ENCODE measurements at places on chromosomes 13 and 19. TPM values are rescaled to one million over a fixed set of nuclear protein-coding genes. Genes with fewer than 3 reads are reported as not detected.

Gene ZNF471
- total RNA-seq = 1.5 TPM

Gene C1QTNF9
- total RNA-seq = not detected

GRCh38 chr13:40016953-40017660, 361.6 kb downstream of the COG6 start:
- H3K27me3 ChIP-seq = no peaks in the 10 kb centered on the region
- peaks cover 7% of the 10 kb centered on the region for H3K4me1 ChIP-seq
- peak overlapping the region; percentile 9 for H3K27ac ChIP-seq
- no peak for DNase-seq
- H3K36me3 ChIP-seq = no peaks in the 10 kb centered on the region

Gene ZNF433
- 2.9 TPM for total RNA-seq

Gene CEACAM18
- total RNA-seq = not detected

DNA sequence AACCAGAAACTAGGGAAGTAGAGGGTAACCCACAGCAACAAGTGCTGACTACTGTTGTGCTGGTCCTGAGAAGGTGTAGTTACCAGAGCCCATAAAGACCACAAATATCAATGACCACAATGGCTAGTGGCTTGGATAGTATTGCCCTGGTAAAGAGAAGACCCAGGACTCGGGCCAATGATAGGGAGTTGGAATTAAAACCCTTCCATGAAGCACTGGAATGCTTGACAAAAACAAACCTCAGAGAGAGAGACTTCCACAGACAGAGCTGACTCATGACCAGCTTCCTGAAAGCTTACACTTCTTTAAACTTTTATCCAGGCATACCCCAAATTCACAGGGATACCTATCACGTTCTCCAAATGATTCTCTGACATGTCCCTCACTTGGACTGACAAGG, 60.5 kb downstream of the WDR87 start:
- H3K36me3 ChIP-seq = no peaks in the 10 kb centered on the region
- no peaks in the 10 kb centered on the region for H3K4me1 ChIP-seq
- no peaks in the 10 kb centered on the region for H3K27me3 ChIP-seq
- H3K4me3 ChIP-seq = no peak overlapping the region

- no peak for DNase-seq
- no peak overlapping the region for H3K27ac ChIP-seq
- peaks cover 4% of the 10 kb centered on the region for H3K4me1 ChIP-seq
- no peak overlapping the region for H3K4me3 ChIP-seq
Observed at GRCh38 chr13:106042996-106043581, 492.4 kb downstream of the EFNB2 start.

Gene C19orf67
- total RNA-seq = 0.35 TPM

- no peak overlapping the region for H3K4me3 ChIP-seq
- no peak for DNase-seq
Observed at GRCh38 chr13:76725211-76725610, 161.0 kb downstream of the KCTD12 start.

DNA sequence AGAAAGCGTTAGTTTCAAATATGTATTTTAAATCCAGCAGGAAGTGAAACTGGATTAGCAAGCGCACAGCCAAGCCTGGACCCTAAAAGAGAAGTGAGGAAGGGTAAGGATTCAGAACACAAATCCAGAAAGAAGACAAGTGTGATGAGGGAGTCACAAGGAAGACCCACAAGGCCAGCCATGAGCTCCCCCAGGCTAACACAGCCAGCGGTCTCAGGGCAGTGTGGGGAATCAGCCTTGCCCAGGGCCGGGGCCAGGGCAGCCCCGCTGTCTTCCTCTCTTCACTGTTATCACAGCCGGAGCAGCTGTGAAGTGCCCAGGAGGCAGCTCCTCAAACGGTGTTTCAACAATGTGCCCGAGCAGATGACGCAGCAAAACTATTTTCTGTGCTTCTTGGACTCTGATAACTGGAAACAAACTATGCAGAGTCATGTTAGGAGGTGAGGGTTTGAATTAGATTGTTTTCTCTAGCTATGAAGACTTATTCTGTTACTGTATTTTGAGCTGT, 12.2 kb upstream of the CDC16 start:
- DNase-seq = no peak
- H3K4me1 ChIP-seq = peaks cover 26% of the 10 kb centered on the region
- H3K4me3 ChIP-seq = no peak overlapping the region
- H3K36me3 ChIP-seq = no peaks in the 10 kb centered on the region
- no peak overlapping the region for H3K27ac ChIP-seq

DNA sequence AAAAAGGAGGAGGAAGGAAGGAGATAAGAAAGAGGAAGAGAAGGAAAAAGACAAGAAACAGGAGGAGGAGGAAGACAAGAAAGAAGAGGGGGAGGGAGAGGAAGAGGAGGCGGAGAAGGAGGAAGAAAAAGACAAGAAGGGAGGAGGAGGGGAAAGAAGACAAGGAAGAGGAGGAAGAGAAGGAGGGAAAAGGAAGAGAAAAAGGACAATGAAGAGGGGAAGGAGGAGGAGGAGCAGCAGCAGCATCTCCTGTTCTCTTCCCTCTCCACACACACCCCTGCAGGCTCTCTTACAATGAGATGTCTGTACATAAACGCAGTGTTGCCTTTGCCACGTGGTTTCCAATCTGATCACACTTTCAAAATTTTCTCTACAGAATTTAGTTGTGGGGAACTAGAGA, 66.6 kb downstream of the RUBCNL start:
- H3K4me1 ChIP-seq = peaks cover 7% of the 10 kb centered on the region
- no peaks in the 10 kb centered on the region for H3K36me3 ChIP-seq
- H3K4me3 ChIP-seq = no peak overlapping the region
- H3K27ac ChIP-seq = no peak overlapping the region
- peaks cover 50% of the 10 kb centered on the region for H3K27me3 ChIP-seq
- no peak for DNase-seq

DNA sequence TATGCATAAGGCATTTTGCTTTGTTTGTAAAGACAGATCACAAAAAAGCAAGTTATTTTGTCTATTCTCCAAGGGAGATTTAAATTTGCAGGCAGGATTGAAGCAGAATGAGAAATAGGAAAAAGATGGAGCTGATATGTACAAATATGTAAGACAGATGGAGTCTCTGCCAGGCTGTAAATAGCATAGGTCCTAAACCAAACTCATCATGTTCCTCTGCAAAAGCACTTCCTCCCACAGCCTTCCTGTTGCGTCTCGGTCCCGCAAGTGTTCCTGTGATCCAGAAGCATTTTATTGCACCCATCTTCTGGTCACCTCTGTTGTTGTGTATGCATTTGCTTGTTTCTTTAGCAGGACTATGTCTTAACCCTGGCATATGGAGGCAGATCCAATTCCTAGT, 95.7 kb upstream of the CLDN10 start:
- 0 out of 2 replicates have a peak, but pooled peaks cover 5% of the 10 kb centered on the region for H3K4me1 ChIP-seq
- no peak overlapping the region for H3K4me3 ChIP-seq
- DNase-seq = no peak
- H3K36me3 ChIP-seq = peaks cover 26% of the 10 kb centered on the region
- no peaks in the 10 kb centered on the region for H3K27me3 ChIP-seq
- H3K27ac ChIP-seq = no peak overlapping the region

Gene UBE2L5
- total RNA-seq = not detected

Gene ZNF772
- 15.0 TPM for total RNA-seq

Gene ZNF100
- 23.6 TPM for total RNA-seq

- no peak overlapping the region for H3K4me3 ChIP-seq
- no peak overlapping the region for H3K27ac ChIP-seq
- H3K27me3 ChIP-seq = no peaks in the 10 kb centered on the region
- H3K36me3 ChIP-seq = no peaks in the 10 kb centered on the region
- no peaks in the 10 kb centered on the region for H3K4me1 ChIP-seq
- DNase-seq = no peak
Observed at GRCh38 chr13:104701591-104701990, 1635.4 kb upstream of the SLC10A2 start.

- peaks cover 13% of the 10 kb centered on the region for H3K4me1 ChIP-seq
- no peak overlapping the region for H3K27ac ChIP-seq
- DNase-seq = no peak
- no peaks in the 10 kb centered on the region for H3K36me3 ChIP-seq
- H3K27me3 ChIP-seq = no peaks in the 10 kb centered on the region
Observed at GRCh38 chr13:75489502-75490263, 7.7 kb upstream of the TBC1D4 start.

GRCh38 chr13:35879111-35879510, 252.1 kb downstream of the DCLK1 start:
- no peaks in the 10 kb centered on the region for H3K36me3 ChIP-seq
- peaks cover 13% of the 10 kb centered on the region for H3K4me1 ChIP-seq
- no peak for DNase-seq
- H3K27ac ChIP-seq = no peak overlapping the region
- no peaks in the 10 kb centered on the region for H3K27me3 ChIP-seq
- H3K4me3 ChIP-seq = no peak overlapping the region

GRCh38 chr13:32733690-32734089, 147.4 kb downstream of the PDS5B start:
- DNase-seq = no peak
- H3K4me3 ChIP-seq = no peak overlapping the region
- no peaks in the 10 kb centered on the region for H3K27me3 ChIP-seq
- peaks cover 18% of the 10 kb centered on the region for H3K36me3 ChIP-seq
- H3K4me1 ChIP-seq = peaks cover 14% of the 10 kb centered on the region

Gene SYT3
- total RNA-seq = 20.1 TPM

DNA sequence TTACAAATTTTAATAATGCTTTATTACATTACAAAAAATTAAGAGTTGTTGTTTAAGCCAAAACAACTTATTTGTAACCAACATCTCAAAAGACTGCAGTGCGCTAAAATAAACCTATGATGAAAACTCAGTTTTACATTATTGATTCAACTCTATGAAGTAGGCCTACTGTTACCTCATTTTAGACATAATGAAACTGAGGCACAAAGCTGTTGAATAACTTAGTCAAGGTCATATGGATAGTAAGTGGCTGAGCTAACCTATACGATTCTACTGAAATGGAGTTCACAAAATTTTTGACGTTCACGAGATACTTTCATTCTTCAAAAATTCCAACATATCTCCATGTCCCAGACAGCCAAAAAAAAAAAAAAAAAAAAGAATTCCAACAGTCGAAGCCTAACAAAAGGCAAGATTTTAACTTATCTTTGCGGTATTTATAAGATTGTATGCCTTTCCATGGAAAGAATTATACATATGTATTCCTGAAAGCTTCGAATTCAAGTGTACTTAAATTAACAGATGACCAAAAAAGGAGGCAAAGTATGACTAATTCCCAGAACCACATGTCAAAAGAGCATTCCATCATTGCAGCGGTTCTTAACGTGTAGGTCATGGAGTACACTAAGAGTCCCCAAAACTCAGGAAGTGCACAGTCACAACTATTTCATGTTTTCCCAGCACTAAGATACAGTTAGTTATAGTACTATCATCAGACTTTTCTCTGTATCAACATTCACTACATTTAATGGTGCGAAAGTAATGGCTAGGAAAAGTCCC, 69.4 kb downstream of the PSPC1 start:
- DNase-seq = no peak
- H3K27ac ChIP-seq = 0 out of 2 replicates have a peak overlapping the region, but pooled peaks have one; percentile 53
- H3K4me1 ChIP-seq = no peaks in the 10 kb centered on the region
- H3K36me3 ChIP-seq = peaks cover 13% of the 10 kb centered on the region

DNA sequence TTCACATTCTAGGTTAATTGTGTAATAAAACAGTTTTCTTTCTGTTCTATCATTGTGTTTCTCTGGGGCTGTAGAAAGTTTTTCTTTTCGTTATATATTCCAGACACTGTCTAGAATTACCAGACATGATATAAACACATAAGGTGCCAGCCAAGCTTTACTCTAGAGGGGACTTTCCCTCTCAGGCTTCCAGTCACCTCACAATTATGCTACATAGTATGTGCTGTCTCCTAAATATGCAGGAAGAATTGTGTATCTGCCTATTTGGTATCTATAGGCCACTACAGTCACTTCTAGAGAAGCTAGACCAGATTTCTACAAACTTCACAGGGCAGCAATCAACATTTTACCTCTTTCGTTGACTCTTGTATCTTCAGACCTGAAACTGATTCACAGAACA, 14.6 kb downstream of the ZNF257 start:
- no peaks in the 10 kb centered on the region for H3K4me1 ChIP-seq
- H3K4me3 ChIP-seq = no peak overlapping the region
- peaks cover 63% of the 10 kb centered on the region for H3K36me3 ChIP-seq
- H3K27me3 ChIP-seq = peaks cover 4% of the 10 kb centered on the region

Gene PCDH9
- total RNA-seq = 0.25 TPM

Gene CCDC8
- total RNA-seq = 25.7 TPM

- peaks cover 8% of the 10 kb centered on the region for H3K4me1 ChIP-seq
- DNase-seq = peak; percentile 18
- H3K36me3 ChIP-seq = no peaks in the 10 kb centered on the region
- H3K27me3 ChIP-seq = no peaks in the 10 kb centered on the region
- H3K4me3 ChIP-seq = no peak overlapping the region
Observed at GRCh38 chr19:31943191-31943661, 402.2 kb upstream of the ZNF507 start.

Gene ZNF431
- 45.2 TPM for total RNA-seq

Gene SPRY2
- 44.3 TPM for total RNA-seq

DNA sequence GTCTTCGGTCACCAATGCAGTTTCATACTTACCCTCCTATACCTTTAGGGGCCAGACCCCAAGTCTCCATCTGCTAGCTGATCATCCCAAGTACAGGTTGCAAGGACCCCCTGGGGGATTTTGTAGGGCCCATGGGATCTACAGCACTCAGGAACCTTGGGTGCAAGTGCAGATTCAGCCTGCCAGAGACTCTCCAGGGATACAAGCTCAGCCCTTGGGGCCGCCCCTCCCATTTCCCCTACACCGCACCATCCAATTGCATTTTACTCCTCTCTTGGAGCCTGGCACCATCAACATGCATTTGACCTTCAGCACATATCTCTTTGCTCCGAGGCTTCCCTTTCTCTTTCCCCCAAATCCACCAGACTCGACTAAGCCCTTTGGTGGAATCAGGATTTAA, 154.7 kb upstream of the ZNF536 start:
- peaks cover 10% of the 10 kb centered on the region for H3K4me1 ChIP-seq
- H3K27me3 ChIP-seq = peaks cover 12% of the 10 kb centered on the region

DNA sequence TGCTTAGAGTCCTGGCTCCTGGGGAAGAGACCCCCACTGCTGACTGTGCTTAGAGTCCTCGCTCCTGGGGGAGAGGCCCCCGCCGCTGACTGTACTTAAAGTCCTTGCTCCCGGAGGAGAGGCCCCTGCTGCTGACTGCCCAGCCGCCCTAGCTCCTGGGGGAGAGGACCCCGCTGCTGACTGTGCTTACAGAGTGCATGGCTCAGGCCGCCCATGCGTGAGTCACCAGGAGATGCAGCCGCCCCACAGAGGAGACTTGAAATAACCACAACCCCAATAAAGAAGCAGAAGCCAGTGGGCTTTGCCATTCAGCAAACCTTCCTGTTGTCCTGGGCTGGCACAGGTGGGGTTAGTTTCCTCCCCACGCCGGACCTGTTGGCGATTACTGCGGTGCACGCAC, 79.2 kb upstream of the C13orf46 start:
- no peaks in the 10 kb centered on the region for H3K27me3 ChIP-seq
- H3K27ac ChIP-seq = no peak overlapping the region
- DNase-seq = no peak
- H3K4me1 ChIP-seq = peaks cover 8% of the 10 kb centered on the region
- no peaks in the 10 kb centered on the region for H3K36me3 ChIP-seq
